ENCODE measurements at places on chromosomes 3 and 15.

- no peak for DNase-seq
Observed at GRCh38 chr15:33706173-33706572, 262.1 kb upstream of the CHRM5 start.

DNA sequence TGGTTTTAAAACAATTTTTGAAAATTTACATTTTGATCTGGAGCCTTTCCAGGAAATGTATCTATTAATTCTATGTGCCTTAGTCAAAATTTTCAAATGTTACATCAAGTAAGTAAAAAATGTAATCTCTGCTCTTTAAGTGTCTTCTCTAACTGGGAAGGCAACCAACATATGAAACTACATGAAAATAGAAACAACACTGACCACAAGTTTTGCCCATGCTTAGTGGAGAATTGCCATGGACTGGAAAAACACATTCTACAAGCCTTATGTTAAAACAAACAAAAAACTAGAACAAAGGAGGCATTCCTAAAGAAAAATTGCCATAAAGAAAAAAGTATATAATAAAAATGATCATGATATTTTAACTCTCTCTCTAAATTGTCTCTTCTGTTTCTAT is 75.9 kb upstream of the SPRED1 start:
- no peak for DNase-seq

DNA sequence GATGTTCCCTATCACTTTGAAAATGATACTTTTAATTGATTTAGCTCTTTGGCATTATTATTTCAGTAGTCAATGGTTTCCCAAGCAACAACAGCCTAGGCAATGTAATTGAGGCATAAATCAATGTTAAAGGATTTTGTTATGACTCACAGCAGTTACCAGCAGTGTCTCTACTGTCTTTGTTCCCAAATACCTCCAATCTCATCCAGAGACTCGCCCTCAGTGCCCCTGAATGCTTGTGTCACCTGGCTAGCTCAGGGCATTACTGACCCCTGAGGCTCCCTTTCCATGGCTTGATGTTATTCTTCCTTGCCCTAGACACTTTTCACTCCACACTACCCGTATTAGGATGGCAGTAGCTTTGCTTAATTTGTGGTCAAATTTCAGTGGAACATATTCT is 227.2 kb downstream of the SQOR start:
- peak; percentile 23 for DNase-seq

DNA sequence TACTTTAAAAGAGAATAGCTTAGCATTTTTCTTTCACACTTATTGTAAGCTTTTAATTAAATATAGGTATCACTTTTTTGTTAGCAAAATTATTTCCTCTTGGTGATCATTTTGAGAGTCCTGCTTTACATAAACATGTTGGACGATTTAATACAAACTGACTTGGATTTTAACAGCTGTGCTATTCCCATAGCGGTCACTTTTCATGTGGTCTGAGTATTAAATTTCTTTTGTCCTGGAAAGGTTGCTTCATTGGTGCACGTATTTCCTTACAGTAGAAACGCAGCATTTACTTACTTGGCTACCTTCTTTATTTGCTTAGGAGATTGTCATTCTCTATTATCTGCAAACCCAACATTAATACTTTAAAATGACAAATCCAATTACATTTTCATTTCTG is 109.4 kb downstream of the ATG7 start:
- DNase-seq: peak; percentile 90

DNA sequence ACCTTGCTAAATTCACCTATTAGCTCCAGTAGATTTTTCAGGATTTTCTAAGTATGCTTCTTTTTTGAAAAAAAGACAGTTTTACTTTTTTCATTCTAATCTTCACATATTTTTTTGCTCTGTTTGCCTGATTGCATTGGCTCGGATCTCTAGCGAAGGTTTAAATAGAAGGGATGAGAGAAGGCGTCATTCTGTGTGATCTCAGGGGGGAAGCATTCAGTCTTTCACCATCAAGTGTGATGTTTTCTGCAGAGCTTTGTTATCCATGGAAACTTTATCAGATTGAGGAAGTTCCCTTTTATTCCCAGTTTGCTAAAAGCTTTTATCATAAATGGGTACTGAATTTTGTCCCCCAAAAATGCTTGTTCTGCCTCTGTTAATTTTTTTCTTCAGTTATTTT is 120.3 kb downstream of the LRRK1 start:
- DNase-seq: no peak

GRCh38 chr3:32751377-32751776 is 66.4 kb downstream of the CNOT10 start:
- DNase-seq: peak; percentile 69

- no peak for DNase-seq
Observed at GRCh38 chr3:39419742-39420315, 13.3 kb downstream of the RPSA start.

DNA sequence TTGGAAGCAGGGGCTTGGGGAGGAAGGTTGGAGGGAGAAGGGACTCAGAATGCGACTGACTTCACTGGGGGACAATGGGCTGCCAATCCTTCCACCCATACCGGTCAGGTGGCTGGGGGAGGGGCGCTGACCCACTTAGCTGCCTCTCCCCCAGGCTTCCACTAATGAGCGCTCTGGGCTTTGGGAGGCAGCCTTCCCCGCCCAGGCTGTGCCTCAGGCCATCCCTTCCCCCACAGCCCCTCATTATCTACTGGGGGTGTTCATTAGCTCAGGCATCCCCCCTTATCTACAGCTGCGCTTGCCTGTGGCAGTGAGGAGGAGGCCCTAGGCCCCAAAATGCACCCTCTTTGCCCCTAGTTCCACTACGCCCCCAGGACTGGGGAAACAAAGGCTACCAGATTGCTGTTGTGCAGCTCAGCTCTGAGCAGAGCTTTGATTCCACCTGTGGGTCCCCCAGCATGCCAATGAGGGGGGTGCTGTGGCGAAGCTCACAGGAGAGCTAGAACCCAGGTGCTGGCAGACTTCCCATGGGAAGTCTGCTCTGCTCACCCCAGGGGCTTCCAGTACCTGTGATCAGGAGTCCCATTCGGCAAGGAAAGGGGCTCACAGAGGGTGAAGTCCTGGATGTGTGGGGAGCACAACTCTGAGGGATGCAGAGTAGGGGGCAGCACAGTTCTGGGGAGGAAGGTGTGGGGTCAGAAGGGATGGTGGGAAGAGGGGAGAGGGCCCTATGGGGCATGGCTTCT is 29.4 kb upstream of the SEMA3F start:
- DNase-seq: no peak

DNA sequence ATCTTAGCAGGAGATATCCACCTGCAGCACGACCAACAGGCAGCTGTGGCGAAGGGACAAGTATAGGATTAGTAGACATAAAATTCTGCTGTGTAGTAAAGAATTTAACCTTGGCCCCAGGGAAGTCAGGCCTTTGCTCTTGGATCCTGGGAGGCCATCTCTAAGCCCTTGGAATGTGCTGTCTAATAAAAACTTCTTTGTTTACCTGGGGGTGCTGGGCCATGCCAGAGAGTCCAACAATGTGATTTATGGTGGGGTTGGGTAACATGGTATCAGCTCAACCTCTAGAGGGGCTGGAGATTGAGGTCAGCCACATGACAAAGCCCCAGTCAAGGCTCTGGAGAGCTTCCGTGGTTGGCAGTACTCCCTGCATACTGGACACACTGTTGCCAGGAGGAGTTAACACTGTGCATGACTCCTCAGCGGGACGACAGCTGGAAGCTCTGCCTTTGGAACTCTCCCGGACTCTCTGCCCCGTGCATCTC is 52.4 kb downstream of the HEG1 start:
- DNase-seq: no peak

DNA sequence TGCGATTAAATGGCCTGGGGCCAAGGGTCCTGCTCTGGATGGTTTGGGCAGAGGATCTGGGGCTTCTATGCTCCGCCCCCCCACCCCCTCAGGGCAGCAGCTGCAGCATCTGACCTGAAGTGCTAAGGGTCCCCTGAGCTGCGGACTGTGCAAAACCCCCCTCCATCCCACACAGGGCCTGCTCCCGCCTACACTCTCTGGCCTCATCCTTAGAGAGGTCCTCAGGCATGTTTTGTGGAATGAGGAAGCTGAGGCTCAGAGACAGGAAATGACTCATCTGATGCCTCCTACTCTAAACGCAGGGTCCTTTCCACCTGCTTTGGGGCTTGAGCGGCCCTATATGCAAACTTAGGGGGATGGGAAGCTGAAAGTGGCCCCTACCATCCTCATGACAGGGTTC is 59.5 kb upstream of the CTSH start:
- no peak for DNase-seq

DNA sequence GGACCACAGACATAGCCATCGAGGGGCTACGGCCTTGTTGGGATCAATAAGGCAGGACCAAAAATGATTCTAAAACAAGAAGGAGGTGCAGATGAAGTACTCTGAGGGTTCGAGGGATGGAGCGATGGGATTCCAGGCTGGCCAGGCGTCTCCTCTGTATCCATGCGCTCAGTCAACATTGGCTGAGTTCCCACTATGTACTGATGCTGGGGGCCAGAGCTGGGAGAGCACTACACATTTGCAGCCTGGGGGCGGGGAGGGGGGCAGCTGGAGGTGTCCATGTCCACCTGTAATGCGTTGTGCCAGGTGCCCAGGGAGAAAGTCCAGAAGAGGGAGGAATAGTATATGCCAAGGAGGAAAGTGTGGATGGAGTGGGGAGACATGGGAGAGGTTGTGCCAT is 81.5 kb downstream of the AAGAB start:
- peak; percentile 17 for DNase-seq

DNA sequence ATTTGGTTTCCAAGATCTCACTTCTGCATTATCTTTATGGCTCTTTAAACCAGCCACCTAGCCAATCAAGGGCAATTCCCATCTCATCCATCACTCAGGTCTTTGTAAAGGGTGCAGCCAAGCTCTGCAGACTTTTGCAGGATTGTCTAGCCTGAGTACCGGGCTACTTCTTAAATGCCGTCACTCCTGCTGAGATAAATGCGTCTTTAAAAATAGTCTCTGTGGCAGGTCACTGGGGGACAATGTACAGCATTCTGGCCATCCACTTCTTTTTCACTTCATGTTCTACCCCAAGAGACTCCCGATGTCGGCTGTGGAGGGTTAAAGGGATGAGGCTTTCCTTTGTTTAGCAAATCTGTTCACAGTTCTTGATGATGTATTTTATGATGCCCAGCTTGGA is 194.7 kb downstream of the SV2B start:
- no peak for DNase-seq

DNA sequence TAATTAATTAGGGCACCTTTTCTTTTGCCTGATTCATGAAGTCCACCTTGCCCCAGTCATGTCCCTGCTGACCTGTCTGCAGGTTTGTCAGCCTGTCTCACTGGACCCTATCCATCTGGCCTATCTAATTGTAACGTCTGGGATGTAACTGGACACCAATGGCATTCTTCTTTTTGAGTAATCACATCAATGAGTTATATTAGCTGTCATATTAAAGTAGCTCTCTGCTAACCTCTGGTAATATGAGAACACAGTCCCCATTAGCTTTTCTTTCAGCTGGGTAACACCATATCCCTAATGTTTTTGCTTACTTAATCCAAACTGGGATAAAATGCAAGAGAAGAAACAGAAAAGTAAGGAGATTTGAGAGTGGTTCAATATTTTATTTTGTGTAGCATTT is 166.2 kb upstream of the VEPH1 start:
- peak; percentile 70 for DNase-seq

DNA sequence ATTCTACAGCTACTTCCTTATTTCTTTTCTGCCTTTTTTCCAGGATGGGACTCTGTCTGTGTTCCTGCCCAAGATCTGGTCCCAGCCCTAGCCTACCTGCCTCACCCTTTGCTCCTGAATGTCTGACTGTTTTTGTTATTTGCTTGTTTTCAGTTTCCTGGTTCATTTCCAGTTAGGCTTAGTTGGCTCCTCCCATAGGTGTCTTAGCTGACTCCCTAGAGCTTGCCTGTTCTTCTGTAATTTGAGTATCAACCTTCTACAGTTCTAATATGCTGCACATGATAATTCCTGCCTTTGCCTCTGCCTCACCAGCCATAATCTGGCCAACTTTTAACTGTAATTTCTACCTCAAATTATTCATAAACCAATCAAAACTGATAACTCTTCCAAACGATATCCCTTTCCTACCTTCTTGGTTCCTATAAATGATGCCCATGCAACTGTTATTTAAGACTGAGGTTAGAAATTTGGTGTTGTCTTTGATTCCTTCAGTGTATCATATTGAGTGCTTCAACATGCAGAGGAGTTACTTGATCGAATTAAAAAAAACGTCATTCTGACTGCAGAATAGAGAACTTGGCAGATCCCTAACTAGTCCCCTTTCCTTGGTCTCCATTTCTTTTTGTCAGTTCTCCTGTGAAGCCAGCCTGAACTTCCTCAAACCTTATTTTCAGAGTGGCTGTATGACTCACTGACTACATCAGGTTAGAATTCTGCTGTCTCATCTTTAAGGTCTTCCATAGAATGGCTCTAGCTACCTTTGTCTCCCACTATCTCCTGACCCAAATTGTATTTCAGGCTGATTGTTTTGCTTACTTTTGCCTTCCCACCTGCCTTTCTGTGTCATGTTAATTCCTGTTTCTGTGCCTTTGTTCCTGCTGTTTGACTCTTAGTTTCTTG is 8.4 kb downstream of the GOLM2 start:
- peak; percentile 64 for DNase-seq

Measured in NCI-H69 (cell line).